ENCODE measurements at places on chromosomes 1 and 21. TPM values are rescaled to one million over a fixed set of nuclear protein-coding genes. Genes with fewer than 3 reads are reported as not detected.

- DNase-seq, result no peak
- H3K4me3 ChIP-seq, result peak within 1 kb of the TSS; percentile 56
- H3K27me3 ChIP-seq, result no peaks in the 10 kb centered on the region
- peak within 1 kb of the TSS; percentile 94 for H3K27ac ChIP-seq
These were observed at the start of gene GBP2 for GRCh38 chr1:89125913-89126580. TSS of gene GBP2 (minus strand) at chr1:89126114. CDS start at chr1:89121966, 4,148 bp downstream.

The NBPF1 gene
- total RNA-seq, result 86.3 TPM

The TEDDM1 gene
- not detected for total RNA-seq

The CELA3B gene
- total RNA-seq, result not detected

The KCNK2 gene
- 5.8 TPM for total RNA-seq

The PRELP gene
- total RNA-seq, result 3.2 TPM

The PYHIN1 gene
- total RNA-seq, result not detected
